ENCODE measurements at places on chromosomes 6 and 20.
A peak's percentile ranks its signal among the peaks of the same experiment; 100 is the strongest.

DNA sequence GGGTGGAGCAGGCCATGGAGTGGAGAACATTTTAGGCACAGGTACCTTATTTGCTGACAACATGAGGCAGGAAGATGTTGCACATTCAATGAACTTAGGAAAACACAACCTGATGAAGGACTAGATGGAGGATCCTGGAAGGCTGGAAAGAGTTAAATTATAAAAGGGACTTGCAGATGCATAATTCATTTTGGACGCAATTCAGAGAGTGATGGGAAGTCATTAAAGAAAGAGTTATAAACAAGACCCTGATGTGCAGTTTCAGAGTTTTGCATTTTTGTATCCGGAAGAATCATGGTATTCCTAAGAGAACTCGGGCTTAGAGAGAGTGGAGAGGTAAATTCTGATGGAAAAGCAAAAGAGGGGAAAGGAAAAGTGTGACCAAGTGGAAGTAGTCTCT lies 104.5 kb downstream of the TSHZ2 start:
- no peak for DNase-seq
- no peak overlapping the region for H3K27ac ChIP-seq
- H3K27me3 ChIP-seq, result no peaks in the 10 kb centered on the region
- no peaks in the 10 kb centered on the region for H3K4me1 ChIP-seq

DNA sequence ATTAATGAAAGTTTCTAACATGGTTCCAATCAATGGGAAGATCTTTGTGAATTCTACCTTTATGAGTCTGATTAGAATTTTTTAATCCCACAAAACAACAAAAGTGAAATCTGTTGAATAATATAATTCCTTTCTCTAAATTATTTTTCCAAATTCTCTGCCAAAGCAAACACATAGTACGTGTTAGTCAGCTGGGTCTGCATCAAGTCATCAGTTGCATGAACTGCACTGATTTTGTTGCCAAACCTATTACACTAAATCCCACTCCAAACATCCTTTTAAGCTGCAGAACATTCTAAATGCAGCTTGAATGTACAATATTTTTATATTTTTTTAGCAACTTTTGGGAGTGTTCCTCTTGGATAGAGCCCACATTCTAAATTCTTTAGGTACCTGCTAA lies 199.0 kb upstream of the HSF2 start:
- no peaks in the 10 kb centered on the region for H3K27me3 ChIP-seq
- no peak overlapping the region for H3K27ac ChIP-seq
- H3K4me1 ChIP-seq, result no peaks in the 10 kb centered on the region
- no peaks in the 10 kb centered on the region for H3K36me3 ChIP-seq
- no peak for DNase-seq
- H3K4me3 ChIP-seq, result no peak overlapping the region

DNA sequence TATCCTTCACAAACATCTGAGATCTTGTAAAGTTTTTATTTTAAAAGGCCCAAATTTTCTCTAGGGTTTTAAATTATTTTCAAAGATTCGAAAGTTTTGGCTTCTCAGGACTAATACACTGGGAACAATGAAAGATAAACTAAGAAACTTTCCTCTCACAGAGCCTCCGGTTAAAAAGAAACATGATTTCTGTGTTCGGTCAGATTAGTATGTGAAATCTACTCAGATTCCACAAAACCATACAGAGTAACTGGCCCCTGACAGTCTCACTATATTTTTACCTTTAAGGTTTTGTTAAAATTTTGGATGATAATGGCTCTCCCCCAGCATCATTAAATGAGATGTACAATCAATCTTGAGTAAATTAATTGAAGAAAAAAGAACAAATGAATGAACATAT lies 471.0 kb downstream of the COL12A1 start:
- H3K4me3 ChIP-seq, result no peak overlapping the region
- H3K27ac ChIP-seq, result peak overlapping the region; percentile 53
- no peaks in the 10 kb centered on the region for H3K4me1 ChIP-seq
- no peaks in the 10 kb centered on the region for H3K27me3 ChIP-seq
- no peak for DNase-seq

- no peaks in the 10 kb centered on the region for H3K27me3 ChIP-seq
- H3K36me3 ChIP-seq, result no peaks in the 10 kb centered on the region
- H3K4me3 ChIP-seq, result no peak overlapping the region
- DNase-seq, result no peak
Measured at GRCh38 chr6:151379933-151380847, 11.2 kb downstream of the ZBTB2 start.

DNA sequence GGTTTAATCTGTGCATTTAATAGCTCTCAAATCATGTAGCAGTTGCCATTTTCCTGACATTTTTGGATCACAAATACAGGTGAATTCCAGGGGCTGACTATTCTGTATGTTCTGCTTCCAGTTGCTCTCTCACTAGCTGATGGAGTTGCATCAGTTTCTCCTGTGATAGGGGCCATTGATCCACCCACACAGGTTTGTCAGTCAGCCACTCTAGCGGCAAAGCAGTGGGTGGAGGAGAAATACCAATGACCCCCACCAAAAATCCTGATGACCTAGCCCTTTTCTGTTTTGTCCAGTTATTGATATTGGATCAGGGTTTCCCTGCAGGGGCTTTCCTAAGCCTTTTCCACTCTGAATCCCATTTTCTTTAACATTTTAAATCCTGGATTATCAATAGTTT lies 72.3 kb upstream of the BTN3A2 start:
- no peak for DNase-seq
- H3K4me1 ChIP-seq, result peaks cover 6% of the 10 kb centered on the region
- H3K27me3 ChIP-seq, result no peaks in the 10 kb centered on the region
- no peaks in the 10 kb centered on the region for H3K36me3 ChIP-seq

- H3K36me3 ChIP-seq, result no peaks in the 10 kb centered on the region
- H3K27me3 ChIP-seq, result no peaks in the 10 kb centered on the region
- H3K27ac ChIP-seq, result no peak overlapping the region
- no peak overlapping the region for H3K4me3 ChIP-seq
Measured at GRCh38 chr20:44092551-44093248, 94.3 kb downstream of the JPH2 start.

DNA sequence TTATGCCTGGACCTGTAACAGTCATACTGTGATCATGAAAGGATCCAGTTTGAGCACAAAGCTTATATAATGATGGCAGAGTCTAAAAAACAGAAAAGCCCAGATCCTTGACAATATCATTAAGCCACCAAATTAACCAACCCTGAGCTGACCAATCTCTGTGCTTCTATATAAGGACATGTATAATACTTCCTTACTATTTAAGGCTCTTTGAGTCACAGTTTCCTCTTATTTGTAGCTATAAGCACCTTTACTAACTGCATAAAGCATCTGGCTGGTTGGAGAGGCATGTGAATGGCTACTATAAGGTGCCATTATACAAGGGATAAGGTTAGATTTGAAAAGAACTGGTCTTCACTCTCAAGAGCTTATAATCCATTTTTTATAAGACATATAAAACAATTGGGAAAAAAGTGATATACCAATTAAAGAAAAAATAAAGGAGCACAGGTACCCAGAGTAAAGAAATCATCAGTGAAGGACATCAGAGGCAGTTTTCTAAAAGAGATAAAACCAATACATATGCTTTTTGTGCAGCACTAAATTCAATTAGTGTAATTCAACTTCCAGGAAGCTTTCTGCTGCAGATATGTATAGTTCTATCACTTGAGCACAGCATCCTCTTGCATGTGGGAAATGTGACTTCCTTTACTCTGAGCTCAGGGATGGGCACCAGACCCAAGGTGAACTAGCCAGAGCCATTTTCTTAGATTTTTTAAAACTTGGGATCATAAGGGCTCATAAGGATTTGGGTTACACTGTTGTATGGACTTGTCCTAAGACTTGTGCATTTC lies 121.0 kb downstream of the BTBD9 start:
- no peaks in the 10 kb centered on the region for H3K4me1 ChIP-seq
- H3K36me3 ChIP-seq, result no peaks in the 10 kb centered on the region
- no peak overlapping the region for H3K4me3 ChIP-seq
- no peaks in the 10 kb centered on the region for H3K27me3 ChIP-seq

DNA sequence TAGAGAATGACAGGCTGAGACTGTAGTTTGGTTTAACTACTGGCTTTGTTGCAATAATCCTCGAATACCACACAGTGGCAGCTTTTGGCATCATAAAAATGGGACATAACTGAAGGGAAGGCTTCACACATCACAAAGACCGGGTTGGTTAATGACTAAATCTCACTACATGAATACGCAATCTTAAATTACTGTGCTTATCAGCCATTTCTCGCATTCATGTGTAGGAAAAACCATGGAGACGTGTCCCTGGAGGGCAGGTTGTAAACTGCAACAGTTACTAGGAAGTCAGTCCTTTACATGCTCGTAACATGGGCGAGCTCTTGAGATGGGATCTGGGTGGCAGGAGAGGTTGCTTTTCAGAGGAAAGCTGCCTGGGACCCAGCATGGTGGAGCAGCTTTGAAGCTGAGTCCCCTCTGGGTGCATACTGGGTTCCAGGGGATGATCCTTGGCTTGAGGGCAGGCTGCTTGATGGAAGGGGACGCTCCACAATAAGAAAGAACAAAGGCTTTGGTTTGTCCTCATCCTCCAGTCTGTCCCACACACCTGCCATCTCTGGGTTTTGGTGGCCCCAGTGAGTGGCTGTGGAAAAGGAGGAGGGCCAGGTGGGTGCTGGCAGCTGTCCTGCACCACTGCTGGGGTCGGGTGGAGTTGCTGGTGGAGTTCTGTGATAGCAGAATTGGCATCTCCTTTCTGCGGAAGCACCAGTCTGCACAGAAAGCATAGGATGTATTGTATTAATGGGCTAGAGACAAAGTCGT lies 2.1 kb downstream of the RPS21 start:
- no peaks in the 10 kb centered on the region for H3K27me3 ChIP-seq
- H3K36me3 ChIP-seq, result peaks cover 60% of the 10 kb centered on the region
- peaks cover 46% of the 10 kb centered on the region for H3K4me1 ChIP-seq
- no peak overlapping the region for H3K4me3 ChIP-seq
- DNase-seq, result no peak
- H3K27ac ChIP-seq, result no peak overlapping the region

DNA sequence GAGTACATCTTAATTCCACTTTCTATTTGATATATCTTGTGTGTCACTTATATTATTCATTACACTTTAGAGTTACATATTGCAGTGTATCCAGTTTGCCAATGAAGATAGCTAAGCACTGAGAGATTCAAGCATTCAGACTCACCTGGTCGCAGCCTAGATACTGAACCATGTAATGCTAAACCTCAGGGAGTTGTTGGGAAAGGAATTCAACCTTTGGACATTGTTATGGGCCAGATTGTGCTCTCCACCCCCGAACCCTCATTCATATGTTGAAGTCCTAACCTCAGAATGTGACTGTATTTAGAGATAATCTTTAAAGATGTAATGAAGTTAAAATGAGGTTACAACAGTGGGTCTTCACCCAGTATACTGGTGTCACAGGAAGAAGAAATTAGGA lies 13.8 kb upstream of the KIF16B start:
- DNase-seq, result no peak
- no peaks in the 10 kb centered on the region for H3K27me3 ChIP-seq
- H3K36me3 ChIP-seq, result no peaks in the 10 kb centered on the region
- no peak overlapping the region for H3K4me3 ChIP-seq
- H3K4me1 ChIP-seq, result no peaks in the 10 kb centered on the region

- H3K4me3 ChIP-seq, result no peak overlapping the region
- no peaks in the 10 kb centered on the region for H3K36me3 ChIP-seq
- no peaks in the 10 kb centered on the region for H3K27me3 ChIP-seq
Measured at GRCh38 chr20:60669211-60669610, 582.9 kb upstream of the CDH4 start.

DNA sequence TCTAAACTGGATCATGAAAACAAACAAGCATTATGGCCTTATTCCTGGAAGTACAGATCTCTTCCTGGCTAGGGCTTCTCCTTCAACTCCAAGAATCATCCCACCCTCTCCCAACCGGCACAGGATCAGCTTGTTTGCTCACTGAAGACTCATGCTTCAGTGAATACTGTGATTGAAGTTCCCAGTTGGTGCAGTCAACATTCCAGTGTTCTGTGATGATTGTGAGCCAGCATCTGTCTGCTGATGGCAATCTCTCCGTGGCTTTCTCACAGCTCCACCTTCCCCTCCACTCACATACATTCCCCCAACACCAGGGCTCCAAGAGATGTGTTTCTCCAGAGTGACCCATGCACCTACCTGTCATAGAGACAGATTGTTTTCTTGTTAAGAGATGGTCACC lies 421.3 kb upstream of the BTBD3 start:
- H3K4me1 ChIP-seq, result peaks cover 25% of the 10 kb centered on the region
- no peaks in the 10 kb centered on the region for H3K36me3 ChIP-seq
- no peaks in the 10 kb centered on the region for H3K27me3 ChIP-seq
- H3K4me3 ChIP-seq, result no peak overlapping the region

GRCh38 chr6:160424256-160424655 lies 76.1 kb downstream of the SLC22A3 start:
- no peaks in the 10 kb centered on the region for H3K36me3 ChIP-seq
- H3K4me1 ChIP-seq, result no peaks in the 10 kb centered on the region
- DNase-seq, result no peak
- H3K27me3 ChIP-seq, result no peaks in the 10 kb centered on the region
- no peak overlapping the region for H3K4me3 ChIP-seq

- no peak for DNase-seq
- H3K4me1 ChIP-seq, result no peaks in the 10 kb centered on the region
- no peak overlapping the region for H3K4me3 ChIP-seq
Measured at GRCh38 chr20:36214684-36215256, 21.5 kb upstream of the AAR2 start.

GRCh38 chr6:162385980-162386379 lies 341.6 kb downstream of the PRKN start:
- H3K27ac ChIP-seq, result no peak overlapping the region
- no peak for DNase-seq

- peaks cover 6% of the 10 kb centered on the region for H3K27me3 ChIP-seq
- no peaks in the 10 kb centered on the region for H3K36me3 ChIP-seq
- no peaks in the 10 kb centered on the region for H3K4me1 ChIP-seq
- DNase-seq, result no peak
- no peak overlapping the region for H3K4me3 ChIP-seq
Measured at GRCh38 chr20:5928836-5929715, 21.3 kb downstream of the TRMT6 start.

GRCh38 chr6:118680452-118681095 lies 29.2 kb upstream of the CEP85L start:
- H3K36me3 ChIP-seq, result no peaks in the 10 kb centered on the region
- H3K27ac ChIP-seq, result no peak overlapping the region
- H3K4me3 ChIP-seq, result no peak overlapping the region
- no peaks in the 10 kb centered on the region for H3K27me3 ChIP-seq
- peaks cover 9% of the 10 kb centered on the region for H3K4me1 ChIP-seq
